ENCODE measurements at places on chromosomes 3 and 15.

DNA sequence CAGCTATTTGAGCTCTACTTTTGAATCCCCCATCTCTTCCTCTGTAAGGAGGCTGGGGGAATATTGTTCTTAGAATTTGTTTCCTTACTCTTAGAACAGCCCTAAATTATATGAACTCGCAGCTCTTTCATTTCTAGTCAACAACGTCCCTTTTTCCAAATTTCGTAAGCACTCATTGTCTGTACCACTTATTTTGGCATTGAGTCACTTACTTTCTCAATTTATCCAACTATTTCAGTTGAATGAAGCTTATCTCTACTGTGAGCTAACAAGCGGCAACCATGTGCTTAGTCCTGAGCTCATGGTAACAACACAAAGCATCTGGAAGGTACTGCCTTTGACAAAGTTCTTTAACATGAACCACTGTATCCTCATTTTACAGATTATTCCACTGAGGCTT, 191.1 kb downstream of the GREM1 start:
- no peak for DNase-seq

- DNase-seq, result no peak
These were observed 45.5 kb upstream of the PRR23E start for GRCh38 chr3:127147291-127147885.

DNA sequence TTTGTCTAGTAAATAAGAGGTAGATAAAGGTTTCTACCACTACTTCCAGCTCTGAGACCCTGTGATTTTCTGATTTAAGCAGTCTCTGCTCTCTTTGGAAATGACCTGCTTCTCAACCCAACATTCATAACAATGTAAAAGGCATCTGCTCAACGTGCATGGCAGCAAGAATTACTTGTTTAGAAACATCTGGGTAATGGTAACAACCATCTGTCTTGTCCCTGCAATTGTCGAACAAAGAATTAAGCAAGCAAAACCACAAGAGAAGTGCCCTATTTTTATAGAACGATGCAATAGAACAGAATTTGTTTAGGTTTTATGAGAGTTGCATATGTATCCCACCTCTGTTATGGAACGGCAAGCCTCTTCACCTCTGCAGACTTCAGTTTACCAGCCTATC, 7.1 kb upstream of the FSIP1 start:
- no peak for DNase-seq

DNA sequence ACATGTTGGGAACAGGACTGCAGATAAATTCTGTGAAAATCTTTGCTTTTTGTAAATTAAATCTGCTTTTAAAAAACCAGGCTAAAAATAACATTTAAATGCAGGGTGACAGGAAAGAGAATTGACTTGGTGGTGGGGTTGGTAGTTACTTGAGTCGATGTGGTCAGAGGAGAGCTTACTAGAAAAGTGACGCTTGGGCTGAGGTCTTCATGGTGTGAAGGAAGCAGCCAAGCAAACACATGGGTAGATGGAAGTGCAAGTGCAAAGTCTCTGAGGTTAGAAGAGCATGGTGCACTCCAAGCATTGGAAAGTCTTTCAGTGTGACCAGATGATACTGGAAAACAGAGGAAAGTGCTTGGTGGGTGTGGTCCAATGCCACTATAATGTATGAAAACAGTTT, 86.4 kb upstream of the THBS1 start:
- no peak for DNase-seq

GRCh38 chr3:196691386-196691785, 20.7 kb downstream of the CEP19 start:
- DNase-seq, result no peak

GRCh38 chr3:161430307-161430706, 59.0 kb upstream of the SPTSSB start:
- no peak for DNase-seq

DNA sequence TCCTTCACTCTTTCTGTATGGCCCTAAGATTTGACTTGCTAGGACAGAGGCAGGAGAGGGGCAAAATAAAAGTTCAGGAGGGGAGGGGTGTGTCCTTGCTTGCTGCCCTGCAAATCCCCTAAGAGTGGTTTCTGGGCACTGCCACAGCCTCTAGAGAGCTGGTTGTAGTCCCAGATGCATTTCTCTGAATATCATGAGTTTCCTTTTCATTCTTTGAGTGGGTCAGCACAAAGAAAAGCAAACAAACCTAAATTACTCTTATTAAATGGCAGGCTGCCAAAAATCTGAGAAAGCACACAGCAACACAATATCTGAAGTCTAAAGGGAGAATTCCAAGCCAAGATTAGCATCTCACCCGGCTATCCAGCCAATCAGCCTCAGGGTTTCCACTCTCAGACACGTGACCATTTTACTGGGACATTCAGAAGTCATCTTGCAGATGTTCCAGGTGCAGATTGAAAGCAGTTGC, 919.3 kb downstream of the TUSC7 start:
- no peak for DNase-seq

DNA sequence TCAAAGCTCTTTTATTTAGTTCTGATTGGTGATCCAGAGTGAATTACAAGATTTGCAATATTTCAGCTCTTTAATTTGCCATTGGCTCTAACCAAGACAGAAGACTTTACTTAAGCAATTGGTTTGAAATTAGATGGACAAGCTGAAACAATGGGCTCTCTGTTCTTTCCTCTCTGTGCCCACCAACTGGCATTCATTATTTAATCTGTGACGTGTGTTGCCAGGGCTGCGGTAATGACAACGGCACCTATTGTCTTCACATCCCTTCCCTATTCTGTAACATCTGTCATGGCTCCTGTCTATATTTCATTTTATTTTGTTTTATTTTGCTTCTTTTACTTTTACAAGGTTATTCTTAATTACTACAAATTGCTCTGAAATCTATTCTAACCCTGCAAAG, 33.9 kb downstream of the PLD1 start:
- DNase-seq, result no peak

GRCh38 chr15:84398763-84399701, 163.5 kb downstream of the GOLGA6L4 start:
- DNase-seq, result no peak

- DNase-seq, result no peak
These were observed 5.1 kb downstream of the PLSCR1 start for GRCh38 chr3:146539315-146539714.

GRCh38 chr3:132563420-132564069, 33.5 kb upstream of the ACKR4 start:
- no peak for DNase-seq

DNA sequence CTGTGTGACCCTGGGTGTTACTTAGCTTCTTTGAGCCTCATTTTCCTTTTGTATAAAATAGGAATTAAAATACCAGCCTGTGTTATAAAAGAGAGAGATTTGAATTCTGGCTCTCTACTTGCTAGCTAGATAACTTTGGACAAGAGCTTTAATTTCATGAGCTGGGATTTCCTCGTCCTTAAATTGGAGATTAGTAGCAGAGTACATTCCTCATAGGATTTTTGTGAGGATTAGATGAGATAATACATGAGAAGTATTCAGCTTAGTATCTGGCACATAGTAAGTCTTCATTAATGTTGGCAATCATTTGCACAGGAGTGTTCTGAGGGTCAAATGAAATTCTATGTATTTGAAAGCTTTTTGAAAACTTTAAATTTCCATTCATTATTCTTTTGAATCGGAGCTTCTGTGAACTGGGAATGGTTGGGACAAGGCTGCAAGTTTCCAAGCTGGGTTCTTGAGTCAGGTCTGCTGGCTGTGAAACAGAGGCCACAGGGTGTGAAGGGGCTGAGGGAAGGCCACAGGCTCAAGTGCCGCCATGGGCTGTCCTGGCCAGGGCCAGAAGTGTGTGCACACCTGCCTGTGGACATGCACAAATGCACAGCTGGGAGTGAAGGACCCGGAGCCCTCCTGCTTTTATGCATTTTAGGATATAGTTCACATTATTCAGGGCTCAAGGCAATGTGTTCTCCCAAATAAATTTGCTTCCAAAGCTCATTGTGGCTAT, 17.2 kb downstream of the ALPK3 start:
- no peak for DNase-seq

DNA sequence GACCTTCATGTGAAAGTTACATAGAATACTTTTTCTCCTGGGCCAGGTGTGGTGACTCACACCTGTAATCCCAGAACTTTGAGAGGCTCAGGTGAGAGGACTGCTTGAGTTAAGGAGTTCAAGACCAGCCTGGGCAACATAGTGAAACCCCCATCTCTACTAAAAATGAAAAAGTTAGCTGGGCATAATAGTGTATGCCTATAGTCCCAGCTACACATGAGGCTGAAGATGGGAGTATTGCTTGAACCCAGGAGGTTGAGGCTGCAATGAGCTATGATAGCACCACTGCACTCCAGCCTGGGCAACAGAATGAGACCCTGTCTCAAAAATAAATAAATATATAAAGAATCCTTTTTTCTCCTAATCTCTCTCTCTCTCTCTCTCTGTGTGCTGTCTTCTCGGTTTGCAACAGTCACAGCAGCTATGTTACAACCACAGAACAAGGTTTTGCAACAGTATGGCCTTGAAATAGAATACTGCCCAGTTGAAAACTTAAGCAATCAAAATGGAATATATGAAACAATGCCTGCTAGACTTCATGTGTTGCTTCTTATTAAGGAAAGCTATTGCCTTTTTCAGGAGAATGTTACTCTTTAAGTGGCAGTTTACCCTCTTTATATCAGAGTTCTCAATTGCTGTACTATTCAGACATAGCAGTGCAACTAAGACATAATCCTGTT, 12.3 kb upstream of the DENND4A start:
- no peak for DNase-seq

GRCh38 chr15:90037961-90038631, 37.0 kb downstream of the ZNF710 start:
- no peak for DNase-seq

- no peak for DNase-seq
These were observed 37.9 kb downstream of the PPCDC start for GRCh38 chr15:75061272-75061671.

GRCh38 chr15:69357773-69358771, 56.1 kb upstream of the KIF23 start:
- no peak for DNase-seq

GRCh38 chr3:15113471-15113870, 14.5 kb upstream of the RBSN start:
- DNase-seq, result no peak

GRCh38 chr15:100671858-100672543, 69.6 kb downstream of the ASB7 start:
- DNase-seq, result no peak

GRCh38 chr3:59766200-59766872, 716.5 kb upstream of the CFAP20DC start:
- no peak for DNase-seq

GRCh38 chr15:100919481-100920405, 586 bp downstream of the LRRK1 start:
- DNase-seq, result no peak

GRCh38 chr3:178246004-178246403, 290.2 kb upstream of the KCNMB2 start:
- no peak for DNase-seq

DNA sequence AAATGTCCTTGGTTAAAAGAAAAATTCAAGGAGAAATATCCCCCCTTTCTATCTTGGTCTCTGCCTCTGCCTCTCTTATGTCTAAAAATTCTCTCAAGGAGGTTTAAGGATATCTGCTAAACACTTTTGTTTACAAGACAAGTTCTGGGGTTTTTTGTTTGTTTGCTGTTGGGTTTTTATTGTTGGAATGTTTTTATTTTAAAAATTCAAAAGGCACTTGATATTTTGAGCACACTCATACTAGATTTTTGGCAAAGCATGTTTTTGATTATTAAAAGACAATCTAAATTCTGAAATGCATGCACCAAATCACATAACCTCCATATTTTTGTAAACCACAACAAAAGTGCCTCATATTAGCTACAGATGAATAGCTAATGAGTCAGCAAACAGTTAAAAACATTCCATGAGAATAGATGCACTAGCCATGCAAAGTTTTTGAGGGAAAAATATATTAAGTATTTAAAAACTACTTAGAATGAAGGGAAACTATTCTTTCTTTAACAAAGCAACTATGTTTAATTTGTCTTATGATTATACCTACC, 84.6 kb downstream of the ZBTB20 start:
- no peak for DNase-seq

DNA sequence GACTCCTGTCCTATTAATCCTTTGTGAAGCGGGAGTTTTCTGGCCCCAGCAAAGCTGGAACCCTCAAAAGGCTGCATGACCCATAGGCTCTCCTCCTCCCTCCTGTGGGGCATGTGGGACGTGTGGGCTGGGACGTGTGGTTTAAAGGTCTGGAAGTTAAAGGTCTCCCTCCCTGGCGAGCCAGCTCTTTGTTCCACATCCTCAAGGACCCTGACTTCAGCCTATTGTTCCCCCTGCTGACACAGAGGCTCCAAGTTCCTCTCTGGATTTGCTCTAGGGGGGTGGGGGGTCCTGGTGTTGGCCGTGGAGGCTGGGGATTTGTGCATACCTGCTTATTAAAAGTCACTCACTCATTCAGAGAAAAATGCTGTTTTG, 44.2 kb downstream of the SMAD6 start:
- DNase-seq, result no peak

DNA sequence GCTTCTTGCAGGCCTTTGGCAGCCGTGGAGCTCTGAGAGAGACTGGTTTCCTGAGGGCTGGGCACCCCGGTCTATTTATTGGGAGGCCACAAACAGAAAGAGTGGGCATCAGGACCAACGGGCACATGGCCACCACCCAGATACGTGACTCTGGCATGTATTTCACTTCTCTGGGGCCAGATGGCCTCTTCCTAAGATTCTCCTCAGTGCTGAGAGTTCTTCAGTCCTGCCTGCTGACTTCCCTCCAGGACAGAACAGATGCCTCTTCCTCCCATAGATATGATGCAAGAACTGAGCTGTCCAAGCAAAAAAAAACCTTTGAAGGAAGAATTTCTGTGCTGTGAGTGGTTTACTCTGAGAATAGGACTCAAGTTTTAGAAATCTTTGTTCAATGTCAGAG, 107.7 kb downstream of the IGF2BP2 start:
- no peak for DNase-seq

DNA sequence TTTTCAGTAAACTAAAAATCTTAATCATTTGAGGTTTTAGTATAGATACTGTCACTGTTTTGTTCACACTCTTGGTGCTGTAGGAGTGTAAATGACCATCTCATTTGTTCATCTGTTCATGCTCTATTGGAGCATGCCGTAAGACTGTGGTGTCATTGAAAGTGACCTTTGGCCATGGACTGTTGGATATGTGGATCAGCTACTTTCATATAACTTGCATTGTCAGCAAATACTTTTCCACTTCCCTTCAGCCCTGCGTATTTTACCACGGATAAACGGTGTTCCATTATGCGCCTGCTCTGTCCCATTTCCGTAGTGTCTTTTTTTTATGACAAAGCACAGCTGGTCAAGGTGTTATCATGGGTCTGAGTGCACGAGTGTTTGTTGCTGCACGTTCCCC, 32.6 kb upstream of the SENP5 start:
- no peak for DNase-seq

DNA sequence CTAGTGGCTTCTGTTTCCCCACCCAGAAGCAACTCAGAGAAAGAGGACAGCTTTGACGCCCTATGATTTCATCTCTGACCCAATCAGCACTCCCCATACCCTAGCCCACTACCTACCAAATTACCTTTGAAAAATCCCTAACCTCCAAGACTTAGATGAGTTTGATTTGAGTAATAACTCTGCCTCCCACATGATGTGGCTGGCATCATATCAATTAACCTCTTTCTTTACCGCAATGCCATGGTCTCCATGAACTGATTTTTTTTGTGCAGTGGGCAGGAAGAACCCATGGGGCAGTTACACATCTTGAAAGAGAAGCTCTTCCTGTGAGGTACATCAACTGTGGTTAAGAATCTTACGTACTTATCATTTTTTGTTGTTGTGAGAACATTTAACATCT, 25.5 kb upstream of the APOD start:
- no peak for DNase-seq

- DNase-seq, result no peak
These were observed 7.7 kb upstream of the GNAT1 start for GRCh38 chr3:50183755-50184154.

GRCh38 chr15:35302334-35302733, 217.2 kb upstream of the NANOGP8 start:
- DNase-seq, result no peak
